Cortex of kidney (tissue), 1 donor: ENCODE measurements at places on chromosomes 7 and 10.

- no peak for DNase-seq
Observed at GRCh38 chr10:128298587-128298986, 172.4 kb upstream of the MKI67 start.

DNA sequence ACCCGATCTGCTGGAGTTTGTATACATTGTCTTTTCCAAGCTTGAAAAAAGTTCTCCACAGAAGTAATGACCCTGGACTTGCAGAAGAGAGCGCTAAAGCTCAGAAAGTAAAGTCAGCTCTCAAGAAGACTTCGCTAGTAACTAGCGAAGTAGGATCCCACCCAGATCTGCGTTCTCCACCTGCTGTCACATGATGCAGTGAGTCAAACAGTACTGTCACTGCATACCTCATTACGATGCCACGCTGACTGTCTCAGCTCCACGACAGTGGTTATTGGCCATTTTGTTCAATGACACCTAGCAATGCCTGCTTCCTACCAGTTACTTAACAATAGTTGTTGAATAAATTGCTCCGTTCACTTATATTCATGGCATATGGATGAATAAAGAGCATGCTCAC is 29.7 kb upstream of the SEC61G start:
- DNase-seq, result no peak

DNA sequence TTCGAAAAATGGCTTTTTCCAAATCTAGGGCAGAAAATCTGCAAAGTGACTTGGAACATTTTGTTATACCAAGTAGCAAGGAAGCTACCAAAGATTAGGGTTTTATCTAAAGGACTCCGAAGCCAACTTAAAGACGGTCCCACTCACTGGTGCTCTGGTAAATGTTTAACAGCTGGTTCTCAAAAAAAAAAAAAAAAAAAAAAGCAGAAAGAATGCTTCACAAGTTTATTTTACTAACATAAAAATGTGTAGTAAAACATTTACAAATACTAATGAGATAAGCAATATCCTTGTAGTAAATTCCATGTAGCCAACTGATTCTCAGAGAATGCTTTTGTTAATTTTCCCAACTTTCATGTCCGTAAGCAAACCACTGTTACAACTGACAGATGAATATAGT is 38.4 kb downstream of the TAF3 start:
- DNase-seq, result no peak

GRCh38 chr7:88165697-88166096 is 54.1 kb downstream of the SRI start:
- no peak for DNase-seq

DNA sequence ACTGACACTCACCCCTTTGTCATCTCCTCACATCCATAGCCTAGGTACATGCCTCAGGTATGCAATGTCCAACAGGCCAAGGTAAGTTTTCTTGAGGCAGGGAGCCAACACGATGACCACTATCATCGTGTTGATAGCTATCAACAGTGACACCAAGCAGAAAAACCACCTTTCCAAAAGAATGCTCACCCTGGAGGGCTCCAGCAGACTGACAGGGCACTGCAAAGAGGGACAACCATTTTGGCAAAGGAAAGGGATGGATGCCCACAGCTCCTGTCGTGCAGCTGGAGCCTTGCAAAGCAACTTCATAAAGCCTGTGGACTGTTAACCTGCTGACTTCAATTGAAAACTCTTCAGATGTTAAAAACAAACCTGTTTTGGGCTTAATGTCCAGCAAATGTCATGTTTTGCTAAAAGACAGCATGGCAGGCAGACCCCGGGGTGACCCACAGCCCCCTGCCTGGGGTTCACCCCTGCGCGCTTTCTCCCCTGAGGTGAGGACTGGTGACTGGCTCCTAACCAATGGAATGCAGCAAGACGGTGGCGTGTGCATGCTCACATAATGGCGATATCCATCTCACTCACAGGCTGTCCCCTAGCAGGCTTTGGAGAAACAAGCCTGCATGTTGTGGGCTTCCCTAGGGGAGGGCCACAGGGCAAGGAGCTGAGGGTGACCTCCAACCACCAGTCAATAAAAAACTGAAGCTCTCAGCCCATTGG is 293.8 kb downstream of the TCERG1L start:
- DNase-seq, result no peak

GRCh38 chr10:408236-408635 is 273.0 kb downstream of the ZMYND11 start:
- no peak for DNase-seq

DNA sequence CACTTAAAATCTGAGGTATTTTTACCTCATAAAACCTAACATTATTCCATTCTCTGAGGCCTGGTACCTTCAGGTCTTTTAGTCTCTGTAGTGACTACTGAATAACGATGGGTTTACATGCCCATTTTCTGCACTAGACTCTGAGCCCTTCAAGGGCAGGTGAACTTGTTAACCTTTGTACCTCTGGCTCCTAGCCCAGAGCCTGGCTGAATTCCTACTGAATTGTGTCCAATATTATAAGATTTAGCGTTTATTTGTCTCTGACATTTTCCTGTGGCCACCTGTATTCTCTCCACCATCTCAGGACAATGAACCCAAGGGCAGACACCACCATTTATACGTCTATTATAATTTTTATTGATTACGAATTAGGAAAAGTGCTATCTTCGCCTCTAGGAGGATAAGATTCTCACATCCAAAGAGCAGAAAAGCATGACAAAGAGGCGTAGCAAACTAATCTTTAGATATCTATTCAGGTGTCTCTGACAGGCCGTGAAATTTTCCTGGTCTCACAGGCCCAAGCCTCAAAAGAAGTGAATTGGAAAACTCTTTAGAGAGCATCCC is 27.9 kb upstream of the HNRNPH3 start:
- no peak for DNase-seq

DNA sequence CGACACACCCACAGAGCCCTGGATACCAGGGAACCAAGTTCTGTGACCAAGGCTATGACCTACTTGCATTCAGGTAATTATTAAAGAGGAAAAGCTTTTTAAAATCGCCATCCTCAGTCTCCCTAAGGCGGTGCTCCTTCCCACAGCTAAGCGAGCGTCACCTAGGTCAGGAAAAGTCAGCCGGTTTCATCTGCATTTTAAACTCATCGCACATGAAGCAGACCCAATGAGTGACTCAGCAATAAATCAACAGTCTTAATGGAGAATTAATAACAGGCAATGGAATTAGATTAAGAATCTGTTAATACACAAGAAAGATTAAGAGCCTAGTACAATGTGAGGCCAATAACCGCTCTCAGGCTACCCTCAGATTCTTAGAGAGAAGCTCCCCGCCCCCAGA is 59.2 kb downstream of the HSPA12A start:
- DNase-seq, result no peak

DNA sequence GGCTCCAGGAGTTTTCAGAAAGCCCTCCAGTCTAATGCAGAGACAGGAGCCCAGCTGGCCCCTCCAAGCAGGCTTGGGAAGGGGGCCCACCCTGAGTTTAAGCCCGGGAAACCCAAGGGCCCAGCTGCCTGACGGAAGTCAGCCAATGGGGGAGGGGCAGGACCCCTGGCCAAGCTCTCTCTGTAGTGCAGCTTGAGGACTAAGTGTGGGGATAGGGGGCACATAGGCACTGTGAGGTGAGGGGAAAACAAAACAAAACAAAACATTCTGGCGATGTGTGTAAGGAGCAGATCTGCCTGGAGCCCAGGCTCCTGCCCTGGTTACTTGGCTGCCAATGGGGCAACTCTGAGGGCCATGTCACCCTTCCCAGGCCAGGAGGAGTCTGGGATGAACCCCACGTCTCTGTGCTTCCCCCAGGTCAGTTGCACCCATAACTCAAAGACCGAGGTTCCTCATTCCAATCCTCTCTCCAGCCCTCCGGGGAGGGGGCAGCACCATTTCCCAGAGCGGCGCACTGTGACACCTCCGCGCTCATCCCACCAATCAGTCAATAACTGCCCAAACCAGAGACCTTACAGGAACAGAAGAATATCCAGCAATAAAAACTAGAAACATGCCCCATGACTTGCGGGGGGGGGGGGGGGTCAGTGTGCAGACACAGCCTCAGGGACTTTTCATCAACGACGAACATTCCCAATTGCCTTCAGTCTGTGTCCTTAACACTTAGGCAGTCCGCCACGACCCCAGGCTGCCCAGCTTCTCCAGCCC is 1.7 kb downstream of the CXCL12 start:
- no peak for DNase-seq

DNA sequence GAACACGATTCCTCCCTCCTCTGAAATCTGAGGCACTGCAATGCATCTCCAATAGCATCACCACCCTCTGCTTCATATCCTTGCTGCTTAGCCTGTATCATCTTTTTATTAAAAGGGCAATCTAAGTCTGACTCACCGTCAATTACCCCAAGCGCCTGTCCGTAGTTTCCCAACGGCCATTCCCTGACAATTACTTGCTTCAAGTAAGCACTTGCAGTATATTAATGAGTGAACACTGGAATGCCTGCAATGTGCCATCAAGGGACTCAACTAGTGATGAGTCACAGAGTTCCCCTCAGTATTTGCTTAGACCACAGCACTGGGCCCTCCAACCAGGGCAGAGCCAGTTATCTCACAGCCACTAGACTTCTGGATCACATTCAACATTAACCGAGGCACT is 19.5 kb upstream of the PPP1R3C start:
- DNase-seq, result no peak

- DNase-seq, result no peak
Observed at GRCh38 chr7:15963206-15963605, 276.7 kb upstream of the MEOX2 start.

GRCh38 chr7:155193716-155194115 is 104.0 kb upstream of the INSIG1 start:
- no peak for DNase-seq

- DNase-seq, result no peak
Observed at GRCh38 chr10:94005050-94005449, 11.3 kb downstream of the PLCE1 start.

GRCh38 chr7:37289781-37290180 is 158.9 kb downstream of the ELMO1 start:
- DNase-seq, result no peak
